ENCODE measurements at places on chromosomes 7 and 10.

GRCh38 chr10:46542567-46543465 lies 13.6 kb downstream of the GPRIN2 start:
- DNase-seq = no peak

- DNase-seq = no peak
Observed at GRCh38 chr10:115659616-115660015, 566.5 kb downstream of the ATRNL1 start.

DNA sequence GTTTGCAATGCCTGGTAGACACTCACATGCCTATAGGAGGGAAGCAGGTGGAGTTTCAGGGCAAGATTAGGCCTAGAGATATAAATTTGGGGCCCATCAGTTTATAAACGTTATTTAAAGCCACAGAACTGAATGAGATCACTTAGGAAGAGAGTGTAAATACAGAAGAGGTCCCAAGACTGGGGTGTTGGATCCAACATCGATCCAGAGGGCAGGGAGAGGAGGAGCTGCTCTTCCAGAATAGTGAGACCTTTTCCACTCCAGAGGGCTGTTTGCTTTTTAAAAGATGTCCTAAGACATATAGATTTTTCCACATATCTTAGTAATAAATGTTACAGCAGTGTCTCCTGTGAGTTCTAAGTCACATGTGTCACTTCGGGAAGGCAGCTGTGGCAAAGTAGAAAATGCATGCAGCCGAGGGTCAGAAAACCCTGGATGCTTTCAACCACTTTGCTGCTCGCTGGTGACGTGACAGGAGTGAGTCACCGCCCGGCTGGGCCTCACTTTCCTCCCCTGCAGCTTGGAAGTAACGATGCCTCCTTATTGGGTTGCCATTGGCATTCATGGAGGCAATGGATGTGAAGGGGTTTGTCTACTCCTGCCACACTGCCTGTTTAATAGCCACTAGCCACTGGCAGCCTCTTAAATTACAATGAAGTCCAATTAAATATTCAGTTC lies 95.4 kb downstream of the TRIL start:
- no peak for DNase-seq

GRCh38 chr7:64959072-64959747 lies 31.6 kb downstream of the ZNF117 start:
- DNase-seq = no peak

GRCh38 chr10:82394122-82394521 lies 519.1 kb downstream of the NRG3 start:
- DNase-seq = no peak

DNA sequence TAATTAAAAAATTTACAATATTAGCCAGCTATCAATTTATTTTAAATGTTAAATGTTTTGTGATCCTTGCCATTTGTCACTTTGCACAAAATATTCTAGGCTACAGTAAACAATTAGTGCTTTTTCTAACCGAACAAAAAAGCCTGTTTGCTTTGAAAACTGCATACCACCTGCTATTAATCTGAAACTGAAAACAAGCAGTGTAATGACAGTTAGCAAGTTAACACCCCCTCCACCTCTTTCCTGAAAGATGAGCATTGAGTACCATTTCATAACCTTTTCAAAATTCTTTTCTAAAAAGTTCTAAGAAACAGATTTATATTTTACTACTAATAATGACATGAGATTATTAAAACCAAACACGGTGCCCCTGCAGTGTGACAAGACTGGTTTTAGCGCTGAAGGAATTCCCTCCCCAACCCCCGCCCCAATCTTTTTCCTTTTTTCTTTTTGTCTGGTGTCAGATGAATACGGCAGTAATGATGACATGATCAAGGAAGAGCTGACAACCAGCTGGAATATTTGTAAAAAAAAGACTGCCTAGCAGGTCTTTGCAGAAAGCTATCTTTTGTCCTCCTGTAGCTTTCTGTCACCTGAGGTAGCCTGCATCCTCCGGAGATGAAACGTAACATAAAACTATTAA lies 175.6 kb downstream of the CHCHD3 start:
- DNase-seq = no peak

DNA sequence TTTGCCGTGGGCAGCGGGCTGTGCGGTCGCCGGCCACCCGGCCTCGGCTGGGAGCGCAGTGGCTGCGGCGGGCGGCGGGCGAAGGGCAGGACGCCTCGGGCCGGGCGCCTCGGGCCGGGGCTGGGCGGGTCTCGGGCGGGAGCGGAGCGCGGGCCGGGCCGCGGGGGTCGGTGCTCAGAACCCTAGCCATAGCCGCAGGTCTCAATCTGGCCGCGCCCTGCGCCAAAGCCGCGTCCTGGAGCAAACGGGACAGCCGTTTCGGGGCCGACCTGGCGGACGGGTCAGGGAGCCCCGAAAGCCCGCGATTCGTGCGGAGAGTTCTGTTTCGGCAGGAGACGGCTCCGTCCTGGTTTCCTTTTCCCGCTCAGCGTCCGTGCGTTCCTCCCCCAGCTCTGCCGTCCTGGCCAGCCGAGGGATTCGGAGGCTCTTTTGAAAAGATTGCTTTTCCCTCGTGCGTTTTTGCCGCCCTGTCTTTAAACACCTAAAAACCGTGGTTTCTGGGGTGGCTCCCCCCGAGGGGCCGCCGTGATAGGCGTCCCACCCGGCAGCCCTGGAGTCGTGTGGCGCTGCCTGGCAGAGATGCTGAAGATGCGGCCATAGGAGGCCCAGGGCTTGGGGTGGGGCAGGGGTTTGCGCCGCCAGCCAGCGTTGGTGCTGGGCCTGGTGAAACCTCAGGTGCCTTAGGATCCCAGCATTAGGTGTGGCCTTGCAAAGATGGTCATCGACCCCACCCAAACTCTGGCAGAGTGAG lies 727 bp downstream of the RET start:
- no peak for DNase-seq

DNA sequence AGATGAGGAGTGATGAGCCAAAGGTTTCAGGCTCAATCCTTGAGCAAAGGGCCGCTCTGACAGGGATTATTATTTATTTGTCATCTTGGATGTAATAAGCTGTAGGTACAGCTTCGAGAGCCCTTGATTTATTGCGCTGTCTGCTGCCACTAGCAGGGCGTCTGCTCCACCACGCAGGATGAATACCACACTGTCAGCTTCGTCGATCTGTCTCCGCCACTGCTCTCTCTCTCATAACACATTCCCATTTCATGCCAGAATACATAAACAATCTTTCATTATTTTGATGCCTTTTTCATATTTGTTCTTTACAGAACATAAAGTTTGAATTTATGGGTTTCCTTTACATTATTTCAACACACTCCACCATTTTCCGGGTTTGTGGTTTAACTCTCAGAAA lies 276.6 kb downstream of the LRMDA start:
- no peak for DNase-seq

DNA sequence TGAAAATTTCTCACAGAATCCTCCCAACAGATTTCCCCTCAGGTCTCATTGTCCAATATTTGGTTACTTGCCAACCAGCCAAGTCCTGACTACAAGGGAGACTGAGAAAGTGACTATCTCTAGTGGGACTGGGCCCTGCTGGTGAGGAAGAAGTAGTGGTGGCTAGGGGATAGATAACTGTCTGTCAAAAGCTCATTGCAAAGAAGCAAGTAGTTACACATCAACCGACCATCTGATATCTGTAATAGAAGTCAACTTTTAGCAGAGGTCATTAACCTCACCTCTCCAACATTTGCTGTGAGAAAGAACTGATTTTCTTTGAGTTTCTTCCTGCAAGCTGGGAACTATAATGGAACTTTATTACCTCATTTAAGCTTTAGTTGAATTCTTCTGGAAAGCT lies 15.2 kb downstream of the STAMBPL1 start:
- no peak for DNase-seq

DNA sequence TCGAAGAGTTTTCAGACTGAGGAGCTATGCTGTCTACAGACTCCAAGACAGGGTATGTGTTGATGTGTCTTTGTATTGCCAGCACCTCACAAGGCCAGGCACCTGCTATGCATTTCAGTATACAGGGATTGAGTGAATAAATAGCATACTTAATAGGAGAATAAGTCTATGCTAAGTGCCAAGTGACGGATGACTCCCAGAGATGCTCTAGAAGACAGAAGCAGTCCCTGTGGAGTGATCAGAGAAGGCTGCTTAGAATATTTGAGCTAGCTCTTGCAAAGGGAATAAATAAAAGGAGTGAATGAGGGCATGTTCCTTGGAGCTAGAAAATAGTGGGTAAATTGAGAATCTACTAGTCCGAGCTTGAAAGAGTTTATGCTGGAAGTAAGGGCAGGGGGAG lies 346.4 kb downstream of the GATA3 start:
- DNase-seq = no peak

DNA sequence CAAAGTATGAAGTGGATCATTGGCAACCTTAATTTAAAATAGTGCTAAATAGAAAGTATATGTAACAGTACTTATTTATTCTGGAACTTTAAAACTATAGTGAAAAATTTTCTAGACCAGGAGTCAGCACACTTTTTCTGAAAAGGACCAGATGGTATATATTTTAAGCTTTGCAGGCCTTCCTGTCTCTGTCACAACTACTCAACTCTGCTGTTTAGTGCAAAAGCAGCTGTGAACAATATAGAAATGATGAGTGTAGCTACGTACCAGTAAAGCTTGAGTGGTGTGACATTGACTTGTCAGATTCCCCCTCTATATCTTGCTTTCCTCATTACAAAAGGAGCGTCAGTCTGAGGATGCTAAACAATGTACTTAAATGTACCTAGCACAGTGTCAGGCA lies 88.1 kb upstream of the IGFBP3 start:
- no peak for DNase-seq

GRCh38 chr10:74745449-74745848 lies 81.0 kb upstream of the KAT6B start:
- no peak for DNase-seq

- no peak for DNase-seq
Observed at GRCh38 chr7:103121641-103122040, 27.3 kb downstream of the NAPEPLD start.

DNA sequence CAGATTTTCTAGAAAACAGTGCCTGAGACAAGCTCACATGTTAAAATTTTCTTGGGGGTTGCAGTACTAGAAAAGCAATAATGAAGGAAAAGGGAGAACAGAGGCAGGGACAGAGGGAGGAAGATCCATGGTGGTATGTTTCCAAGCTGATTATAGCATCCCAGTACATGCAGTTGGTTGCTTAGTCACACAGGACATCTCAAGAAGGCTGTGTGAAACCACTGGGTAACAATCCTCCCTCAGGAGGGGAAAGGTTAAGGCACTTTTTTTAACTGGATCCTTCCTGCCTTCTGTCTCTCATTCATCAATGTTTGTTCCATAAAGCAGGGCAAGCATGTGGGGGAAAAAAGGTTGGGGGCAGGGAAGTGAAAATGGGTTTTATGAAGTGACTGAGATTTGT lies 6.1 kb upstream of the IMMP2L start:
- no peak for DNase-seq

DNA sequence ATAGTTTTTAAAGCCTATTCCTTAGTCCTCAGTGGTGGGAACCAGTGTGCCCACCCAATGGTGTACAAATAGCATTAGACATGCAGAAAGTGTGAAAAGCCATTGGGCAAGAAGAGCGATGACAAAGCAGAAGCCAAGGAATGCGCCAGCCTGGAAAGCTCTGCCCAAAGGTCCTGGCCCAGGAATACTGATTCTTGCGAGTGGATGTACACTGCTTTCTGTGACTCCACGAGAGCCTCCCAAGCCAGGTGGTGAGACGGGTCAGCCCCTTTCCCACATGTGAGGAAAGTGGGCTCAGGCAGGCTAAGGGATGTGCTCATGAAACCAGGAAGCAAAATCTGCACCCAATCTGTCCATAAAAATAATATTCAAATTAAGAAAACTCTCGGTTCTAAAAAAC lies 106.6 kb downstream of the ADCY1 start:
- DNase-seq = no peak

- DNase-seq = no peak
Observed at GRCh38 chr7:106099539-106099938, 12.6 kb downstream of the SYPL1 start.

DNA sequence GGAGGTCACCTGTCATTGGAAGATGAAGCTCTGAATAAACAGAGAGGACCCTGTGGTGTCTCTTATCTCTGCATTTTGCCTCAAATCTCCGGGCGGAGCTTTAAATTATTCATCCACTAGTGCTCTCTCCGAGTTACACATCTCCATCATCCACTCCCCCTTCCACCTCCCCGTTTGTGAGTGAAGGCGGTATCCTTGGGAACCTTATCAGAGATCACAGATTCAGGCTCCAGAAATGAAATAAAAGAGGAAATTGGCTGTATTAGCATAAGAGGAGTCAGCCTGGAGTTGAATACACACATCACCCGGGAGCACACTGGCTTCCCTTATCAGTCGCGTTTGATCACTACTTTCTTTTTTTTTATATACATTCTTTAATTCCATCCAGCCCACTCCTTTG lies 1184.8 kb downstream of the GATA3 start:
- no peak for DNase-seq

GRCh38 chr7:64183827-64184372 lies 23.1 kb upstream of the ZNF735 start:
- no peak for DNase-seq

GRCh38 chr7:19248681-19249080 lies 103.5 kb upstream of the FERD3L start:
- no peak for DNase-seq

DNA sequence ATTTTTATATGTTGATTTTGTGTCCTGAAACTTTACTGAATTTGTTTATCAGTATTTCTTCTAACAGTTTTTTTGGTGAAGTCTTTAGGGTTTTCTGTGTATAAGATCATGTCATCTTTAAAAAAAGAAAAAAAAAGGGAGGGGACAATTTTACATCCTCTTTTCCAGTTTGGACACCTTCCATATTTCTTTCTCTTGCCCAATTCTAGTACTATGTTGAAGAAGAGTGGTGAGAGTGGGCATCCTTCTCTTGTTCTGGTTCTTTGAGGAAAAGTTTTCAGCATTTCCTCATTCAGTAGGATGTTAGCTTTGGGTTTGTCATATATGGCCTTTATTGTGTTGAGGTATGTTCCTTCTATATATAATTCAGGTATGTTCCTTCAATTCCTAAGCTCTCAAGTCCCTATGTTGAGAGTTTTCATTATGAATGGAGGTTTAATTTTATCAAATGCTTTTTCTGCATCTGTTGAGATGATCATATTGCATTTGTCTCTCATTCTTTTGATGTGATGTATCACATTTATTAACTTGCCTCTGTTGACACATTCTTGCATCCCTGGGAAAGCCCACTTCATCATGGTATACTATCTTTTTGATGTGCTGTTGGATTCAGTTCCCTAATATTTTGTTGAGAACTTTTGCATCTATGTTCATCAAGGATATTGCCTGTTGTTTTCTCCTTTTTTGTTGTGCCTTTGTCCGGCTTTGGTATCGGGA lies 12.1 kb downstream of the TAS2R40 start:
- DNase-seq = no peak

DNA sequence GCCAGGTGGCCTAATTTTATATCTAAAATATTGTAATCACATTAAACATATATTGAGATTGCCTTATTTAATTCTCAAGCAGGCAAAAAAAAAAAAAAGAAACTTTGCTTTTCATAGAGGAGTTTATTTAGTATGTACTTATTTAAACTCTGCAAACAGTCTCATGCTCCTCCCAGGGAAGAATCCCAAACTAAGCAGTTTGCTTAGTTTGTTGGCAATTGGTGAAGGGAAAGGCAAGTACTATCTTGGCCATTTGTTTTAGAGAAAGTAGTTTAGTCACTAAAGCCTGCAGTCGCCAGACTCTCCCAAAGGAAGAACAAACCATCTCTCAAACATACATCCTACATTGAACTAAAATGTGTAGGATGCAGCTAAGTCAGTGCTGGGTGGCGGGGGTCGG lies 226.8 kb downstream of the CDC14C start:
- DNase-seq = no peak

GRCh38 chr10:77571490-77571889 lies 66.1 kb downstream of the KCNMA1 start:
- no peak for DNase-seq

All from stimulated activated CD8-positive, alpha-beta memory T cell treated with anti-CD3 and anti-CD28 coated beads, Interleukin-15, amount 100 ng/mL, for 4 hours (primary cell).